ENCODE measurements at places on chromosomes 2 and 18. TPM values are rescaled to one million over a fixed set of nuclear protein-coding genes. Genes with fewer than 3 reads are reported as not detected.

SMC6 gene
- total RNA-seq: 11.7 TPM

GALR1 gene
- total RNA-seq: not detected

INHA gene
- total RNA-seq: 1.1 TPM

SNRNP200 gene
- 66.6 TPM for total RNA-seq

CSRNP3 gene
- 3.2 TPM for total RNA-seq

SP140 gene
- total RNA-seq: 0.46 TPM

SGPP2 gene
- 23.2 TPM for total RNA-seq

SPR gene
- 33.1 TPM for total RNA-seq

STAT4 gene
- total RNA-seq: 12.7 TPM

CXCR1 gene
- total RNA-seq: 1.2 TPM

TNFRSF11A gene
- total RNA-seq: 1.6 TPM

FBXO48 gene
- 1.3 TPM for total RNA-seq

SLC9A4 gene
- not detected for total RNA-seq

UPP2 gene
- not detected for total RNA-seq

HRH4 gene
- total RNA-seq: not detected

AOX1 gene
- 3.0 TPM for total RNA-seq

DLX2 gene
- total RNA-seq: not detected

CCDC74B gene
- 0.87 TPM for total RNA-seq

DLX1 gene
- total RNA-seq: 0.11 TPM

ELOA2 gene
- total RNA-seq: not detected

STPG4 gene
- not detected for total RNA-seq

FBXO41 gene
- total RNA-seq: 0.44 TPM

TUBB6 gene
- total RNA-seq: 84.1 TPM

MPHOSPH10 gene
- total RNA-seq: 18.8 TPM

CLEC4F gene
- 0.12 TPM for total RNA-seq

OR6B2 gene
- not detected for total RNA-seq

DUSP2 gene
- 11.1 TPM for total RNA-seq

CRACDL gene
- total RNA-seq: 4.0 TPM

FAM117B gene
- 3.5 TPM for total RNA-seq

TSPYL6 gene
- not detected for total RNA-seq

CLIP4 gene
- 47.5 TPM for total RNA-seq
